Effector CD8-positive, alpha-beta T cell (primary cell): ENCODE measurements at places on chromosomes 7 and 10.

DNA sequence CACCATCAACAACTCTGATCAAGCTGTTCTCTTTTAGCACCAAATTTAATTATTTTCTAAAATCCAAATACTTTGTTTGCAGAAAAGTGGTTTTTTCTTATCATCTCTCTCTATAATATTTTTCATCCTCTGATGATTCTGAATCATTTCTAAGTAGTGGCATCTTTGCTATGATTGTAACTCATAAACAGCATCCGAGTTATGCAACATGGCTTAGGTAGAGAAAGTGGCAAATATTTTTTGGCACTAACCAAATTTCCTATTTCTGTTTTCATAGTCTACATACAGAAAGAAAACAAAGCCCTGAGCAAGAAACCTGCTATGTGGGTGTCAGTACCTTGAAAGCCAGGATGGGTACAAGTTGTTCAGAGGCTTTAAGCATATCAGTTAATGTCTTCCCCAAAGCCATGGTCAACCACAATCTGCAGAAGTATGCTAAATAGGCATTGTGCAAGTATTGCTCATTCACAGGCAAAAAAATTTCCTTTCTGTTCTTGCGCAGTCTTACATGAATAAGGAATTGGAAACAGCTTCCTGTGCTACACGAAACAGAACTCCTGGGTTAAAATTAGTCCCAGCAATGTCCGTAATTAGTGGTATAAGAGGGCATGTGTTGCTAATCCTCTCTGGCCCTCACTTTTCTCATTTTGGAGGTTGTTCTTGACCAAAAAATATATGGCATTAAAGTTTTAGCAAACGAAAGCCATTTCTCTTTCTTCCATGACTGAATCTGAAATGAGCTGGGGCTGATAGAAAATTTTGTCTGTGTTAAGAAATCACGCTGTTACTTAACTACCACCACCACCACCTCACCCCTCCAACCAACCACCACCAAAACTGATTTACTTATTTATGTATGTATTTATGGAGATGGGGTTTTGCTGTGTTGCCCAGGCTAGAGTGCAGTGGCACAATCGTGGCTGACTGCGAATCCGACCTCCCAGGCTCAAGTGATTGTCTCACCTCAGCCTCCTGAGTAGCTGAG is 325.6 kb upstream of the MAGI2 start:
- DNase-seq: no peak

GRCh38 chr7:105157278-105157677 is 143.3 kb downstream of the KMT2E start:
- no peak for DNase-seq

- no peak for DNase-seq
These were observed 247.7 kb downstream of the TFEC start for GRCh38 chr7:115782696-115783490.

GRCh38 chr7:3150027-3150426 is 106.4 kb upstream of the CARD11 start:
- no peak for DNase-seq

DNA sequence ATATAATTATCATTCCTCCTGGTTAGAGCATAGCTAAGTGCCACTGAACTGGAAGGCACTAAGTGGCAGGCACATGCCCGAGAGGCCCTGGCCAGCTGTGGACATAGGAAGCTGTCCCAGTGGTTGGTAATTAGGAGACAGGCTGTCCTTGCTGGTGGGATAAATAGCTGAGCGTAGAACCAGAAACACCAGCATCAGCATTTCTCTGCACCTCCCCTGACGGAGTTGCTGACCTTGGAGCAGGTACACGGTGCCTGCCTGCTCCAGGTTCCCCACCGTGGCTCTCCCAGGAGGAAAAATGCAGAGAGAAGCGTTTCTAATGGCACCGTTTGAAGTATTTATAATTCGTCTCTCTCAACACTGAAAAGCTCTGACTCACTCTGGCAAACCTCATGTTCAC is 5.6 kb upstream of the ABLIM1 start:
- DNase-seq: no peak

GRCh38 chr10:126851414-126852108 is 53.7 kb upstream of the DOCK1 start:
- no peak for DNase-seq

GRCh38 chr10:107420196-107420595 is 255.7 kb upstream of the SORCS1 start:
- no peak for DNase-seq

GRCh38 chr7:136133551-136133950 is 156.4 kb upstream of the MTPN start:
- no peak for DNase-seq

- DNase-seq: no peak
These were observed 550 bp upstream of the PLAU start for GRCh38 chr10:73910401-73910763.

DNA sequence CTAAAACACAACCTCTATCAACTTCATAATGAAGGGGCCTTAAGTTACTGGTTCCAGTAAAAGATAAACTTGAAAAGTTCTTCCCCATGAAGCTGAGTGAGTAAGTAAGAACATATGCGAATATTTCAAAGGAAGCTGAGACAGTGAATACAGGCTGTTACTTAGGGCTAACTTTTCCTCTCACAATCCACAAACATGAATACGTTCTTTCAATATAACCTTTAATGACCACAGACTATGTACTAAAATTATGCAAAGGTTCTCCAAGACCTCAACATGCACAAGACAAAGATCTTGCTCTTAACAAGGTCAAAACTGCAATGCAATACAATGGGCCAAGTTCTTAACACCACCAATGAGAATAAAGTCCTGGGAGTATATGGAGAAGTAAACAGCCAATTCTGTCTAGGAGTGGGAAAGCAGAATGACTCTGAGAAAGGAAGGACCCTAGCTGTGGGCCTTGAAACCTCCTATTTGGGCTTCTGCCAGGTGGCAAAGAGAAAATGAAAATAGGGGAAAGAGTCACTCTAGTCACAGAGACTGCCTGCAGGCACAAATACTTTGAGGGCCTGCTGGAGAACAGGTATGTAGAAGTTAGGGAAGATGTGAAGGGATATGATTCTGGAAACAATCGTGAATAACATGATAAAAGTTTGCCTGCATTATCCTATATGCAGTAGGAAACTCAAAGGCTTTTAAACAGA is 43.7 kb downstream of the OSBPL3 start:
- DNase-seq: no peak
